ENCODE measurements at places on chromosomes 2 and 18.

GRCh38 chr2:43123981-43124686, 102.3 kb downstream of the ZFP36L2 start:
- no peak for DNase-seq

DNA sequence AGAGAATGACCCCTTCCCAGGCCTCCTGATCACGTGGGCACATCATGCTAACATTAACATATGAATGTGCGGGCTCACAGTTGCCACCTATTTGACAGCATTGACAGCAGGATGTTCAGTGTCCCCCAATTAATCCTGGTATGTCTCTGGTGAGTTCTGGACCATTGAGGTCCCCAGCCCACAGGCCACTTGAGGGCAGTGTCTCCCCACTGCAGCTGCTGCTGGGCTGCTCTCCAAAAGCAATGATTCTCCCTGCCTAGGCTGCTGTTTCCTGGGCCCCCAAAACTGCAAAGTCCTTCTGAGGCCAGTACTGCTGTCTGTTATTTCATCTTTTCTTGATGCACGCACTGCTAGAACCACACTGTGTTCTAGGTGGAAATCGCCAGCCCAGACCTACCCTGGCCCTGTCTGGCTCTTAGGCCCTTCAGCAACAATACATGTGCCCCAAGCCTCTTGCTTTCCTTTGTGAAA, 52.7 kb upstream of the MAPK4 start:
- no peak for DNase-seq

GRCh38 chr2:31893094-31893493, 117.7 kb downstream of the MEMO1 start:
- DNase-seq = no peak

DNA sequence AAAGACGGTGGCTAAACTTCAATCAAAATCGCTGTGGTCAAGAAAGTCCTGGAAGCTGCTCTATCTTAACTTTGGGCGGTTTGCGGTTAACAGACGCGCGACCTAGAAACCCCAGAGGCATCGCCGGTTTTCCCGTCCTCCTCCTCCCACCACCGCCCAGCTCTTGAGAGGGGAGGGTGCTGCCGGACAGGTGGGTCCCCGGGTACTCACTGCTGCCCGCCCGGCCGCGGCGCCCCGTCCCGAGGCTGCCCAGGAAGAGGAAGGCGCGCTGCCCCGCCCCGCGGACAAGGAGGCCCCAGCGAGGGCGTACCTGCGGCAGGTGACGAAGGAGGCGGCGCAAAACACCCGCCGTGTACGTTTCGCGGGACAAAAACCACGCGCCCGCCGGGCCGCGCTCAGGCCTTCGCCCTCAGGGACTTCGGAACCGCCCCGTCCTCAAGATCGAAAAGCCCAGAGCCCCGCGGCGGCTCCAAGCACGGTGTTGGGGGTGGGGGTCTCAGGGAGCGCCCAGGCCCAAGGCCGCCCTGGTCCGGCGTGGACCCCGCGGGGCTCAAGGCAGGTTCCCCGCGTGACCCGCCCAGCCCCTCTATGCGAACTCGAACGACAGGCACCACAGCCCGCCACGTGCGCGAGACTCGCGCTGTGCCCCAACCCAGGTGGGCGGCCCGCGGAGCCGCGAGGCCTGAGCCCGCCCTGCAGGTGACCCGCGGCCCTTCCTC, at the start of gene SH3YL1:
Gene SH3YL1, minus strand, starts transcription at position 259 of the 719 bp plus-strand sequence. Its CDS starts 48 bp downstream, at position 211.
- no peak for DNase-seq

All from kidney epithelial cell (primary cell).